ENCODE measurements at places on chromosomes 5 and 9.
A peak's percentile ranks its signal among the peaks of the same experiment; 100 is the strongest.

DNA sequence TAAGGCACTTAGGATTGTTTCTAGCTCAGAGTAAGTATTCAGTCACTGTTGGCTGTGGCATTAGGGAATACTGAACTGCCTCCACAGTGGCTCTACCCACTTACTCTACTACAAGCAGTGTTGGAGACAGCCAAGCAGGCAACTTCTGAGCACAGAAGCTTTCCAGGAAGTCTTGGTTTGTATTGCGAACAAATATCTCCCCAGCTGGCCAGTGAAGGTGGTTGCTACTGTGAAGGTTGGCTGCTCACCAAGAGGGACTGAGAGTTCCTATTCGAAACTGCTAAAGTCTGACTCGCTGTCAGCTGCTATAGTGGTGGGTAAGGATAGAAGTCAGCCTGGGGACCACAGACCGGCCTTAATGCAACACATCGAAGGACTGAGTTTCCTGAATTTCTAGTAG lies 319.1 kb downstream of the KIF4B start:
- DNase-seq, result no peak

- no peak for DNase-seq
Measured at GRCh38 chr5:172200476-172200875, 6.5 kb downstream of the EFCAB9 start.

DNA sequence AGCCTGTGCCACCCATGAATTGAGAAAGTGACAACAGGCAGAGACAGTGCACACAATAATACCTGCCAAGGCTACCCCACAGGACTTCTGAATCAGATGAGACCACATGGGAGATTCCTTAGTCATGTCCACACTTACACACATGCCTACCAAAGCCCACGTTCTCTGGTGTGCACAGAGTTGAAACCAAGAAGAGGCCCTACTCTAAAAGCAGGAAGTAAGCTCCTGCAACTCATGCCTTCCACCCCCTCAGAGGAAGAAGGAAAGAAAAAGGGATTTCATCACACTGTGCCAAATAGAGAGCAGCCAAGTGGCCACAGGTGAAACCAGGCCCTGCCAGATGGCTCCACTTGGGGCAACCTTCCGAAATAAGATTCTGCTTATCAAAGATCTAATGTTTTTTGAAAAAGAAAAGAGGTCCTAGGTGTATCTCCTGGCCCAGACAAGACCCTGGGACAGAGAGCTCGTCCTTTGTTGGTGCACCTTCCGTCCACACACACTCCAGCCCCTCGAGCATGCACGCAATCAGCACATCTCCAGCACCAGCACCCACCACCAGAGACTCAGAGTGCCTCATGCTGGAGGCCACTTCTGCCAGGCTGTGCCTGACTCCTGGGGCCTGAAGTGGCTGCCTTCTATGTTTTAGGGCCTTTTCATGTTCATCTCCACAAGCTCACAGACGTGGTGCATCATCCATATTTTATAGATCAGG lies 114.6 kb upstream of the SPOCK1 start:
- DNase-seq, result no peak

- no peak for DNase-seq
Measured at GRCh38 chr5:36417668-36418067, 116.0 kb upstream of the RANBP3L start.

DNA sequence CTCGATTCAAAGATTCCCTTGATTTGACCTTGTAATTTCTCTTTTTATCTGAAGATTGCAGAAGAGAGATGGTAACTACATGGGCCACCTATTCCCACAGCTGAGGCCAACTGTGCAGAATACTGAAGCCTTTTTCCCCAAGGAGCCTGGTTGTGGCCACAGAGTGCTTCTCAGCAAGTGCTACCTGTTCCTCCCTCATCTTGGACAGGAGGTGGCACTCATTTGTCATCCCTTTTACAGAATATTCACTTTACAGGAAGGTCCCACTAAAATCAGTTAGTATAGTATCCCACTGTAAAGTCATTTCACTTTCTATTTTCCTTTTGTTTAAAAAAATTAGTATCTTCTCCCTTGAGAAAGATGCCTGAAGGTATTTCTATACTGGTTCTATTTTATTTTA lies 346.4 kb downstream of the ARL15 start:
- DNase-seq, result no peak

DNA sequence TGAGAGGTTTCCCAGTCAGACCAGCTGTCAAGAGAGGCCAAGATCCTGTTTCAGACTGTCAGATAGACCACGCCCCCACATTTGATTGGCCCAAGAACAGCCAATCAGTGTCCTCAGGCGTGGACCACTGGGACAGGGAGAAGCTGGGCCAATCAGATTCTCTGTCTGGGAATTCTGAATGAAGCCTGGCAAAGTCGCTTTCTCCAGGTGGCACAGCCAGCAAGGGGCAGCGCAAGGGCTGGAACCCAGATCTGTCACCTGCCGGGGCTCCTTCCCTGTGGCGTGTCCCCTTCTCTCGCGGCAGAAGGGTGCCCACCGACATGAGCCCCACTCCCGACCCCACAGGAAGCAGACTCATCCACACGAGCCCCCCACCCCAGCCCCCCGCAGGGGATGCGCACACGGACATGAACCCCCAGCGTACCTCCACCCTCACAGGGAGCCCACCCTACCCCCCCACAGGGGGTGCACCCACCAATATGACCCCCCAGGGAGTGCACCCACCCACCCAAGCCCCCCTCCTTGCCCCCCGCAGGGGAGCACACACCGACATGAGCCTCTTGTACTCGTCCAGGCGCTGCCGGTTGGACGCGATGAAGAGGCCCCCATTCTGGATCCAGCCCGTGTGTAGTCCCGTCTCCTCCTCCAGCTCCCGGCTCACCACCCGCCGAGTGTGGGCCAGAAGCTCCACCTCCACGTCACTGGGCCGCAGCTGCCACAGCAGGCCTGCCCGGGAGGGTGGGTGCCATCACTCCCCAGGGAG lies 6.1 kb downstream of the SARDH start:
- no peak for DNase-seq

DNA sequence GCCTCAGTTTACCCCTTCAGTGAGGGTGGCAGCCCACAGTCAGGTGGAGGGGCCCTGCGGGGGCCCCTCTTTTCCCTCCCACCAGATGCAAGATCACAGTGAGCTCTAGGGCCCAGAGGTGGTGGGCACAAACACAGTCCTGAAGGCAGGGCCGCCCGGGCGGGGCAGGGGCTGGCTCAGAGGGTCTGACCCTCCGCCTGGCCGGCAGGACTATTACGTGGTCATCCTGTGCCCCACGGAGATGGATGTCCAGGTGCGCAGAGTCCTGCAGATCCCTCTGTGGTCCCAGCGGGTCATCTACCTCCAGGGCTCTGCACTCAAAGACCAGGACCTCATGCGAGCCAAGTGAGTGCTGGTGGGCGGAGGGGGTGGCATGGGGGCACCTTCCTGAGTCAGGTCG lies 63.4 kb downstream of the KCNT1 start:
- no peak for DNase-seq

GRCh38 chr9:103530934-103531333 lies 535.8 kb downstream of the CYLC2 start:
- no peak for DNase-seq

- no peak for DNase-seq
Measured at GRCh38 chr9:78319197-78320029, 22.5 kb downstream of the PSAT1 start.

GRCh38 chr9:32260151-32260862 lies 124.1 kb upstream of the ACO1 start:
- no peak for DNase-seq

DNA sequence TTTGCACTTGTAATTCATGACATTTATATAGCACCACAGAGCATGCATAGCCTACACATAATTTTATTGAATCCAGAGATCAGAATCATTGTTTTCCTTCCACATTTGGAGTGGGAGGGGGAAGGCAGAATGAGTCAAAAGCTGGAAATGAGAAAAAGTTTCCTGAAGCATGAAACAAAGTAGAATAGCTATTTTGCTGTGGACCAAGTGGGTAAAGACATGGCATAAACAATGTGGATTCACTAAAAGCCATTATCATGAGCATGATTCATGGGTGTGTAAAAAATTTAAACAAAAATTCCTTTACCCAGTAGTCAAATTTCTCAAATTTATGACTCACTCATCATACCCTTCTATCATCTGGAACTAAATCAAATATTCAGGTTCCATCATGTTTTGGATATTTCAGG lies 97.9 kb downstream of the YIPF5 start:
- no peak for DNase-seq

GRCh38 chr5:148388696-148389095 lies 4.9 kb downstream of the FBXO38 start:
- DNase-seq, result no peak

DNA sequence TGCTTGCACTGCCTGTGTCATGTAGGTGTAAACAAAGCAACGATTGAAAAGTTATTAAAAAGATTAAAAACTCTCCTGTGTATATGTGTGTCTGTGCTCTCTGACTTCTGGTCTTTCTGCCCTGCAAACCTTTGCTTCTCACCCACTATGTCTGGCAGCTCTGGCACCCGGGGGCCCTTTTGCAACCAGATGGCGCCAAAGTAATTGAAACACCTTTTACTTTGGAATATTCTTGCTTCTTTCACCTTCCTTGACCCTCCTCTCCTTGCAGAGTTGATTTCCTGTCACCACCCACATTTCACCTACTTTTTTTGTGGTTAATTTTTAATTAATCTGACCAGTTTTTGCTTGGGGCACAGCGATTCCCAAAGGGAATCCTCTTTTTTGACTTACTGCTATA lies 275.5 kb downstream of the ARHGEF28 start:
- no peak for DNase-seq

- no peak for DNase-seq
Measured at GRCh38 chr9:94018628-94019027, 63.5 kb upstream of the BARX1 start.

DNA sequence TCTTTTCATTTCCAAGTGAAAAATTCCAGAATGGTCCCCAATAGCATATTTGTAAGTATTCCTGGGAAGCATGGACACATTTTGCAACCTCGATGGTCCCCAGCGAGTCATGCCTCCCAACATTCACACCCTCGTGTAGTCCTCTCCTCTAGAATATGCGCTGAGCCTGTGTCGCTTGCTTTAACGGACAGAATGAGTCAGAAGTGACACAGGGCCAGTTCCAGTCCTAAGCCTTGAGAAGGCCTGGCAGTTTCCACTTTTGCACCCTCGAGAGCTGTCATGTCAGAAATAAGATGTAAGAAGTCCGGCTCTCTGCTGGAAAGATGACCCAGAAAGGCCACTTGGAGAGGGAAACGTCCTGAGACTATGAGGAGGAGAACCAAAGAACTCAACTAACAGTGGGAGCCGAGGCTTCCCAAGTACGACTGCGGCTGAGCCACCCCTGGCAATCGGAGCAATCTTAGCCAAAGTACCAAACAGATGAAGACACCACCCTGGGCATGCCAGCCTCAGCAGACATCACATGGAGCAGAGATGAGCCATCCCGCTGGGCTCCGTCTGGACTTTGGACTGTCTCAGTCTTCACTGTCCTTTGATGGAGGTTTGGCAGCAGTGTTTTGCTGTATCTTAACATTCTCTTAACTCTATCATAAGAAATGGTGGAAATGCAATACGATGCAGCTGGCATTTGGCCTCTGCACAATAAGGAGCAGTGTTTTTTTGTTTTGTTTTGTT lies 42.6 kb upstream of the GFPT2 start:
- DNase-seq, result no peak

GRCh38 chr5:76542887-76543690 lies 80.1 kb downstream of the F2RL2 start:
- peak; percentile 68 for DNase-seq

DNA sequence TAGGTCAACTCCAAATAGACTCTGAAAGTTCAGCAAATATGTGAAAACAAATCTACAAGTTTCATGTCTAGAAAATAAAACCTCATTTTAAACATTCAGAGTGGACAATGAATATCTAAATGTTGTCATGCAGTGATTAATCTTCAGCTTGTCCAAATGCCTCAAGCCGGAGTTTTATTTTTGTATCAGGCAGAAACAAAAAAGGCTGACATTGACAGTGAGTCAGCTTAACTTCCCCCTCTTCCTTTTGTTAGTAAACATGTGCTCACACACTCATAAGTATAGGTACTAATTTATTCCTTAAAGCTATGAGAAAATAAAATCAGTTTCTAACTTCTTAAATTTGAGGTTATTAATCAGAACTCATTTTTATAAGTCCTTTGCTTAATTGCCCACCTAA lies 467.9 kb upstream of the DAB2 start:
- no peak for DNase-seq

DNA sequence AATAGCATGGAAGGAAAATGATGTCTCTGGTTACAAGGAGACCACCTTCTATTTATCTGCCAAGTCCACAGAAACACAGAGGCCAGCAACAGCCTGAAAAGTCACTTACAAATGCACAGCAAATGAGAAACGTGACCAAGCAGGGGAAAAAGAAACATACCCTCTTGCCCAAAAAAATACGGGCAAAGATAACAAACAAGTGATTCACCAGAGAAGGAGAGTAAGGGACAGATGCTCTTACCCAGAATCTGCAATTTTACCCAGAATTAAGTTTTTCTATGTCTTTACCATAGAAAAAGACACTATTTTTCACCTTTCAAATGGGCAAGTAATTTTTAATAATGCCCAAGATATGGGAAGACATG lies 28.1 kb downstream of the CAMSAP1 start:
- DNase-seq, result no peak

GRCh38 chr5:150689120-150689519 lies 11.7 kb downstream of the RBM22 start:
- DNase-seq, result no peak

- DNase-seq, result no peak
Measured at GRCh38 chr9:32705059-32705458, 69.6 kb upstream of the TAF1L start.

DNA sequence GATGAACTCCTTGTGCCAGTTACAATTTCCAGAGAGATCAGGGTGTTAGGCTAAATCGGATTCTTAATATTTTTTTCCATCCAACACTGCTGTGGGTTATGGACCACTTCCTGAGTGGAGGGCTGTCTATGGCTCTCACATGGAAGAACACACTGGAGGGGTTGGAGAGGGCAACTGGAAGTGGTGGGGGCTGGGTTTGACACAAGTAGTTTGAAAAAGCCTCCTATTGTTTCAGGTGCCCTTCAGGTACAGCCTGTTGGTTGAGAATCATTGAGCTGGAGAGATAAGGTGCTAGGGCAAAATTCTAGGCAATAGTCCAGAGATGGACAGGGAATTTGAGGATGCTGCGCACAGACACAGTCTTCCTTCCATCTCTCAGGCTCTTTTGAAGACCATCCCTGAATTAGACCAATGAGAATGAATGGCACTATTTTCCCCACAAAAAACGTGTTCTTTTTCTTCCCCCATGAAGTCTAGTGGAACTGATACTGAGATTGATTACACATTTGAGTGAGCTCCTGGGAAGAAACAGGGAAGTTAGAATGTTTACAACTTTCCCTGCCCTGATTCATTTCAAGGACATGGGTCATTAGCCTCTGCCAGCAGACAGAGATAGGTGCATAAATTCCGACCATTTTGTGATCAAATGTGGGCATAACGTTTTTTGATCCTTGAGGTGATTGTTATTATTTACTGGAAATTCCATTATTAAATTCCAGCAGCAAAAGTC lies 87.7 kb downstream of the ACER2 start:
- DNase-seq, result no peak

DNA sequence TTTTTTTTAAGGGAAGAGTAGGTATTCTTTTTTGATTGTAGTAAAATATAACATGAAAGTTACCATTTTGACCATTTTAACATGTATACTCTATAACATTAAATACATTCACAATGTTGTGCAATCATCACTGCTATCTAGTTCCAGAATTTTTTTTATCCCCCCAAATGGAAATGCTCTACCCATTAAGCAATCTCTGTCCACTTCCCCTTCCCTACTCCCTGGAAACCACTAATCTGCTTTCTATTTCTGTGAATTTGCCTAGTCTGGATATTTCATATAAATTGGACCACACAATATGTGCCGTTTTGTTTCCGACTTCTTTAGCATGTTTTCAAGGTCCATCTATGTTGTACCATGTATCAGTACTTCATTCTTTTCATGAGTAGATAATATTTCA lies 429.5 kb downstream of the TLE1 start:
- DNase-seq, result no peak

- no peak for DNase-seq
Measured at GRCh38 chr5:57724836-57725235, 242.2 kb upstream of the ACTBL2 start.
